ENCODE measurements at places on chromosomes 5 and 9.

GRCh38 chr5:59000211-59000610 is 417.3 kb downstream of the RAB3C start:
- DNase-seq, result no peak

DNA sequence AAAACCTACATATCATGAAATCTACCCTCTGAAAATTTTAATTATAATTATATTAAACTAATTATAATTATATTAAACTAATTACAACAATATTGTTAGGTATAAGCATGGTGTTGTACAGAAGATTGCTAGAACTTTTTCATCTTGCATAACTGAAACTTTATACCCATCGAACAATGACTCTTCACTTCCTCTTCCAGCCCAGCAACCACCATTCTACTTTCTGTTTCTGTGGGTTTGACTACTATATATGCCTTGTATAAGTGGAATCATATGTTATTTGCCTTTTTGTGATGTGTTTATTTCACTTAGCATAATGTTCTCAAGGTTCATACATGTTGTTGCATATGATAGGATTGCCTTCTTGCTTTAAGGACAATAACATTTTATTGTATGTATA is 274.2 kb upstream of the CCNH start:
- DNase-seq, result no peak

DNA sequence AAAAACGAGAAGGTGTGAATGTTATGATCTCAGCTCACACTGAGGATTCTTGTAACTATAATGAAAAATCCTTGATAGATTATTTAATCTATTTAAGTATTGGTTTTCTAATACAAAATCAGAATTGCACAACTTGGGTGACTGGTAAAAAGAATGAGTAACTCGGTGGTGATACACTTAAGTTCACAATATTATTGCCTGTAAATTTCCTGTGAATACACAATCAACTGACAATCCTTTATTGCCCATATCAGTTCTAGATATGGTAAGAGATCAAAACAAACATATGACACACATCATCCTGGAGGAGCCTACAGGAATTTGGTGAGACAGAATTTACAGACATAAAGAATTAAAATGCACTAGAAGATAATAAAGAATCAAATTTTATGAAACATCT is 14.1 kb upstream of the LURAP1L start:
- no peak for DNase-seq

DNA sequence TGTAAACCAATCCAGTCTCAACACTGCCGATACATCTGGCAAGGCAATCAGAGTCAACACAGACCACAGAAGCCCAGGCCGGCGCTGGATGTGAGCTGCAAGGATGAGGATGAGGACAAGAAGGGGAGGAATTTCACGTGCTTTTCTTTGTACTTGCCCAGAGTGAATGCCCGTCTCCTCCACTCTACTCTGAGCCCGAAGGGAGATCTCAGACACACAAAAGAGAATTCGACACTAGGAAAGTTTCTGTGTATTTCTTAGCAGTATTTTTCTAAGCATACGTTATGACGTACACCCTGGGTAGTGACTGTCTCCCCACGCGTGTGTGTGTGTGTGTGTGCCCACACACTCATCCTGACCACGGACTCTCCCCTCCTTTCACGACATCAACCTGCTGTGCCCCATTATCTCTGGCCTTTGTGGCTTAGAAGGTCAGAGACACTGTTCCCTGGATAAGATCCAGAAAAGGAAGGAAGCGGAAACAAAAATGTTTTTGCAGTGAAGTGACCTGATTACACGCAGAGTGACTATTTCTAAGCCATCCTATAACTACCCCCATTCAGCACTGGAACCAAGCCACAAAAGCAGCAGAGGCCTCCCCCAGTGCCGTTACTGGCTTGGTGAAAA is 227.3 kb upstream of the DAPK1 start:
- no peak for DNase-seq

GRCh38 chr5:131773805-131774204 is 23.0 kb downstream of the FNIP1 start:
- DNase-seq, result no peak

All from stimulated activated CD8-positive, alpha-beta memory T cell treated with anti-CD3 and anti-CD28 coated beads, Interleukin-2, amount 100 ng/mL, for 1 hour (primary cell).